ENCODE measurements at places on chromosomes 1 and 21. TPM values are rescaled to one million over a fixed set of nuclear protein-coding genes. Genes with fewer than 3 reads are reported as not detected.

C2CD4D gene
- 0.40 TPM for total RNA-seq

MYOG gene
- total RNA-seq: not detected

CCDC181 gene
- 7.5 TPM for total RNA-seq

AADACL3 gene
- total RNA-seq: not detected

DNA sequence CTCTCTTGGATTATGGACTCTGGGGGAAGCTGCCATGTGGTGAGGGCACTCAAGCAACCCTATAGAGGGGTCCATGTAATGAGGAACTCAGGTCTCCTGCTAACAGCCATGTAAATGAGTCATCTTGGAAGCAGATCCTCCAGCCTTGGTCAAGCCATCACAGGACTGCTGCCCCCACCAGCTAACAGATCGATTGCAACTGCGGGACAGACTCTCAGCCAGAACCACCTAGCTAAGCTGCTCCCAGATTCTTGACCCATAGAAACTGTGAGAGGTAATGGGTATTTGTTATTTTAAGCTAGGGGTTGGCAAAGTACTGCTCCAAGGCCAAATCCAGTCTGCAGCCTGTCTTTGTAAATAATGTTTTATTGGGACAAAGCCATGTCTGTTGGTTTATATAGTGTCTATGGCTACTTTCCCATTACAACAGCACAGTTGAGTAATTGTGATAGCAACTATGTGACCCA lies 27.6 kb upstream of the MAP3K7CL start:
- H3K36me3 ChIP-seq: no peaks in the 10 kb centered on the region
- H3K27me3 ChIP-seq: no peaks in the 10 kb centered on the region
- no peak overlapping the region for H3K27ac ChIP-seq

DNA sequence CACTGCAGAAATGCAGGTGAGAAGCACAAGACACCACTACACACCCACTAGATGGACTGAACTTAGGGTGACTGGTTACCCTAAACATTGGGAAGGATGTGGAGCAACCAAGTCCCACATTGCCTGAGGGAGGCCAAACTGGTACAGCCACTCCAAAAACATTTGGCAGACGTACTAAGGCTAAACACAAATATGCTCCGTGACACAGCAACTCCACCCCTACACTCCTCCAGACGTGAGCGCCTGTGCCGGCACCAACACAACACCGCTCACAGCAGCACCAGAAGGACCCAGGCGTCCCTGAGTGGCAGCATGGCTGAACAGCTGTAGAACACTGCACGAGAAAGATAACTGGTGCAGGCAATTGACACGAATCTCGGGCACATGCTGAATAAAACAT lies 14.7 kb downstream of the PTTG1IP start:
- peaks cover 9% of the 10 kb centered on the region for H3K36me3 ChIP-seq
- no peaks in the 10 kb centered on the region for H3K27me3 ChIP-seq
- no peak overlapping the region for H3K27ac ChIP-seq

DNA sequence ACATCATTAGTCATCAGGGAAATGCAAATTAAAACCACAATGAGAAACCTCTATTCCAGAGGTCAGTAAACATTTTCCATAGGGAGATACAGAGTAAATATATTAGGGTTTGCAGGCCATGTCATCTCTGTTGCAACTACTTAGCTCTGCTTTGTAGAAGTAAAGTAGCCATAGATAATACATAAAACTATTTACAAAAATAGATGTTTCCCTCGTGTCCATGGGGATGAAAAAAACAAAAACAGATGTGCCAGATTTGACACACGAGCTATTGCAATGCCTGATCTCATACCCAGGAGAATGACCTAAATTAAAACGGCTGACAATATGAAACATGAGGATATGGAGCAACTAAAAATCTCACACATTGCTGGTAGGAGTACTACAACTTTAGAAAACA lies 17.3 kb downstream of the LTN1 start:
- no peak overlapping the region for H3K4me3 ChIP-seq
- H3K27ac ChIP-seq: no peak overlapping the region
- no peak for DNase-seq
- H3K27me3 ChIP-seq: no peaks in the 10 kb centered on the region

- H3K4me1 ChIP-seq: no peaks in the 10 kb centered on the region
- no peaks in the 10 kb centered on the region for H3K27me3 ChIP-seq
- peaks cover 4% of the 10 kb centered on the region for H3K36me3 ChIP-seq
- no peak for DNase-seq
- H3K27ac ChIP-seq: no peak overlapping the region
These were observed 28.9 kb downstream of the TSNAX start for GRCh38 chr1:231557411-231557810.

DNA sequence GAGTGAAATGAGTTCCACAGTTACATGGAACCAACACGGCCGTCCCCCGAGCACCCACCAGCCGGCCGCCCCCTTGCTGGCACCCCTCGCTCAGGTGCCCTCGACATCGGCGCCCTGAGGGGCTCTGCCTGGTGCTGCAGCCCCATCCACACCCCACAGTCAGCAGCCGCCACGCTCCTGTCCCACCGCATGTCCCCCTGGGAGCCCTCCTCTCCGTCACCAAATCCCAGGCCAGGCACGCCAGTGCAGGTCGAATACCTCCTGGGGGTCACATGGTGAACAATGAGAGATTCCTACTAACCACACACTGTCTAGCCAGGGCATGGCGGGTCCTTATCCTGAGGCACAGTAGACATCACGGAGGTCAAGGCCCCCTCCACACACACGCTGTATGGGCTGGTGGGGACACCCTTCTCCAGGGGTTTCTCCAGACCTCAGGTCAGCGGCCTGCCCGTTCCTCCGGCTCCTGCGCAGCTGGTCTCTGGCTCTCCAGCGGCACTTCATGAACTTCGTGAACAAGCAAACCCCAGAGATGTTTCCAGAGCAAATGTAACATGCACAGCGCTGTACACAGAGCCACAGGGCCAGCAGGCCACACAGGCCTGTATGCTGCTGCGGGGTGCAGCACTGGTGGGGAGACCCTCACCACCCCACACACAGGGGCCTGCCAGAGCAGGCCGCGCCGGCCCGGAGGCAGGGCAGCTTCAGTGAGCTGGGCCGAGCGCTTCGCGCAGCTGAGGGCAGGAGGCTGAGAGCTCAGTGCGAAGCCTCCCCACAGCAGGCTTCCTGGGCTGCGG lies 21.8 kb downstream of the POFUT2 start:
- H3K27ac ChIP-seq: no peak overlapping the region
- no peaks in the 10 kb centered on the region for H3K27me3 ChIP-seq
- H3K4me3 ChIP-seq: no peak overlapping the region

DNA sequence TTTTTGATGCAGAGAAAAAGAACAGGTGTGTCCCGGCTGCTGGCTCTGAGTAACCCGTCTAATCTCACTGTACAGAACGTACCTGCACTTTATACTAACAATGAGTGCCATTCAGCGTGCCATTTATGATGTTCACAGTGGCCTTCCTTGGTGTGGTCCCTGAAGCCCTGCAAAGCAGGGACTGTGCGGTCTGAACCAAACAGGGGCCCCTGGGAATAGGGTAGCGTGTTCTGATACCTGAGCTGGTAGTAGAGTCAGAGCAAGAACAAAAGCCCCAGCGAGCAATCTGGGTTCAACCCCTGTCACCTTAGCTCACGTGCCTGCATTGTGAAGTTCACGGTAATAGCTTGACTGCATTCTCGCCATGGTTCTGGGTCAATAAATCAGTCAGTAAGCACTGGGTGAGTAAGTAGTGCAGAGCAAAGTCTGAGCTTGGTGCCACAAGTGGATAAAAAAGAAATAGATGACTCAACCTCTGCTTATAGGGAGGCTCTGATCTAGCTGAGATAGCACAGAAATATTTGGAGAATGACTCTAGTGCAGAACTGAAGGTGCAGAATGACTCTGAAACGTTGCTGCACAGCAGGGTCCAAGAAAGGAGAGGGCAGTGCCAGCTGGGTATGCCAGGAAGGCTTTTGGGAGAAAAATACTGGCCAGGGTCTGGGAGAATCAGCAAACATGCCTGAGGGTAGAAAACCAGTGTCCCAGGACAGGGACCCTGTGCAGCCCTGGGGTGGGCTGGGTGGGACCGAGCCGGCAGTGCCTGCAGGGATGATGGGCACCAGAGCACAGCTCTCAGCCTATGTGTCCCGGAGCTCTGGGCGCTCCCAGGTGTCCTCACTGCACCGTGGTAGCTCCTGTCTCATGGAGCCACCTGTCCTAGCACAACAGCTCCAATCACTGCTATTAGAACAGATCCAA lies 125.9 kb downstream of the RHOU start:
- no peak for DNase-seq
- H3K36me3 ChIP-seq: no peaks in the 10 kb centered on the region
- H3K27me3 ChIP-seq: no peaks in the 10 kb centered on the region
- H3K27ac ChIP-seq: peak overlapping the region; percentile 20
- no peak overlapping the region for H3K4me3 ChIP-seq
- H3K4me1 ChIP-seq: peaks cover 38% of the 10 kb centered on the region

- no peak overlapping the region for H3K27ac ChIP-seq
- no peak overlapping the region for H3K4me3 ChIP-seq
These were observed 45.4 kb upstream of the TDRD10 start for GRCh38 chr1:154456631-154457030.

DNA sequence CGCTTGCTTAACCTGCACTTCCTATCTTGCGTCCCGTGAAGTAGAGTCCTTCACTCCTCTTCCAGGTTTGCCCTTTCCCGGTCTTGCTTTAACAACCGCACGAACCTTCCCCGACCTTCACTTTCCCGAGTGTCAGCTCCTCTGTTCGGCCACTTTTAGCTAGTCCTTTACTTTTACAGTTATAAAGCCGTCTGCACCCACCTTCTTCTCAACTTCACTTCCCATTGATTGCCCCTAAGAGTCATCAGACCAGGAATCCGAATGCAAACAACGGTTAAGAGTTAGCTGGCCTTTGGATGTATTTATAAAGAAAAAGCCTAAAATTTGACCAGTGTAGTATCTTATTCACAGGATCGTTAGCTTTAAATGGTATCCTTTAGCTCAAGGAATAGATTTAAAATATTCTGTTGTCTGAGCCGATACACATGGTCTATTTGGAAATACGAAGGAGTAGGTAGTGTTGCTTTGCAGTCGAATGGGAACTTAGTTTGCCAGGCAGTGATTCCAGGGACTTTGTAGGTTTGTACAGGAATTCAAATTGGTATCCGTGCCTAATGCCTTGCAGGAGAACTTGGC lies 1.4 kb downstream of the PPP2R5A start:
- H3K27me3 ChIP-seq: peaks cover 3% of the 10 kb centered on the region
- H3K4me1 ChIP-seq: peaks cover 30% of the 10 kb centered on the region
- no peak for DNase-seq
- H3K36me3 ChIP-seq: no peaks in the 10 kb centered on the region
- peak overlapping the region; percentile 93 for H3K4me3 ChIP-seq

DNA sequence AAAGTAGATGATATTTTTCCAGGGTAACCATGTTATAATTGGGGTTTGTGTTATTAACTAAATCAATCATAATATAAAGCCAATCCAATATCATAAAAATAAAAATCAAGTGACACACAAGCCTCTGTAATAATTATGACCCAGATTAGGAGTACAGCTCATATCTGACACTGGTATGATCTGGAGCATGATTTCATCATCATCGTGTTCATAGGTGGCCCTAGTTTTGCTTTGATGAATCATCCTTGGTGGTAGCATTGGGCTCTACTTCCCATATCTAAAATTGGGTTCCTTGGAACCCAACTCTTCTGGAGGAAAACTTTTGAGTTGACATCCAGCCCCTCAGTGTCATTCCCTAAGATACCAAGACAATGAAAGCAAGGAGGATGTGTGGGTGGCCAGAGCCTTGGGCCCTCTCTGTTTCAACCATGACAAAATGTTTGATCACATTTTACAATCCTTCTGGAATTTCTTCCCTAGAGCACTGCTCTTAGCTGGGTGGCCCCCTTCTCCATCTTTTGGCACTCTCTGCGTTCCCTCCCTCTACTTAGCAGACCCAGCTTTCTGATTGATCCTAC lies 37.0 kb upstream of the ENAH start:
- H3K4me1 ChIP-seq: no peaks in the 10 kb centered on the region
- no peaks in the 10 kb centered on the region for H3K36me3 ChIP-seq
- no peak overlapping the region for H3K4me3 ChIP-seq
- H3K27ac ChIP-seq: no peak overlapping the region
- DNase-seq: no peak

GRCh38 chr1:232550007-232550406 lies 79.9 kb downstream of the SIPA1L2 start:
- H3K27me3 ChIP-seq: no peaks in the 10 kb centered on the region
- peaks cover 58% of the 10 kb centered on the region for H3K4me1 ChIP-seq
- no peak for DNase-seq

DNA sequence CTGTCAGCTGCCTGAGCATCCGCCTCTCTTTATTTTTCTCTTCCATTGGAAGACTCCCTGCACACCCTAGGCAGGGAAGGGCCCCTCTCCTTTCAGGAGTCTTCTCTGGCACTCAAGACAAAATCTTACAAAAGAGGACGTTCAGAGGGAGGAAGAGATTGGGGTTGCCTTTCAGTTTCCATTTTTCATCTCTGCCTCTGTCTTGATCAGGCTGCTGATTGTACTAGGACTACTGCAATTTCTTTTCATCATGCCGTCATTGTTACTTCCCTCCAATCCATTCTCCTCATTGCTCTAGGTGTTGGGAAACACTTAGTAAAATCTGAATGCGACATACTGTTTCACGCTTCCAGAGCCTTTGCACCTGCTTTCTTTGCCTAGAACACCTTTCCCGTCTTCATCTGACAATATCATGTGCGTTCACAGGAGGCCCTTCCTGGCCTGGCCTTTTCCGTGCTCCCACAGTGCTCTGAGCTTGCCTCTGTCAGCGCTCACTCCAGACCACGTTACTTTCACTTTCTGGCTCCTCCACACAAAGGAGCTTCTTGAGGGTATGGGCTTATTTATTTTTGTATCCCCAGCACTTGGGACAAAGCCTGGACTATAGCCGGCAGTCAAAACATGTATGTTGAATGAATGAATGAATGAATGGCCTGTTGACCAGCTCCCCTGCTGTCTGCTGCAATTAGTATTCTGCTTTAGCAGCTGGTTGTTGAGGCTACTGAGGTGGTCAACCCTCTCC lies 10.9 kb downstream of the LRRC71 start:
- peaks cover 59% of the 10 kb centered on the region for H3K27me3 ChIP-seq
- peak overlapping the region; percentile 31 for H3K4me3 ChIP-seq
- peaks cover 2% of the 10 kb centered on the region for H3K36me3 ChIP-seq

GRCh38 chr1:61921435-61921834 lies 179.2 kb downstream of the PATJ start:
- H3K27me3 ChIP-seq: no peaks in the 10 kb centered on the region
- H3K4me3 ChIP-seq: no peak overlapping the region

DNA sequence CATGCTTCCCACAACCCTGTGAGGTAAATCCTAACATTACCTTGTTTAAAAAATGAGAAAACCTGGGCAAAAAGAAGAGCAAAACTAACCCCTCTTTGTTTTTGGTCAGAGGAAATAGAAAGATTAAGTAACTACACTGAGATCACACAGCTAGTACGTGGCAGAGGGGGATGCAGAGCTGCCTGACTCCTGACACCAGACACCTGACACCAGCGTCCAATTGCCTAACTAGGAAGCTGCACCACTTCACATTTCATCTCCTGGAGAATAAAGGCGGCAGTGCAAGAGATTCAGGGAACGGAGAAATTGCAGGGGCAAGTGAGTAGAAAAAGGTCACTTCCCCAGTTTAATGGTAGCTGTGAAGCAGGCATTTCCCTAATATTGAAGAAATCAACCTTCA lies 229.3 kb upstream of the PTBP2 start:
- peaks cover 22% of the 10 kb centered on the region for H3K4me1 ChIP-seq
- no peaks in the 10 kb centered on the region for H3K27me3 ChIP-seq
- H3K27ac ChIP-seq: no peak overlapping the region
- no peak overlapping the region for H3K4me3 ChIP-seq
- H3K36me3 ChIP-seq: no peaks in the 10 kb centered on the region

GRCh38 chr1:107293901-107294613 lies 153.2 kb downstream of the NTNG1 start:
- no peaks in the 10 kb centered on the region for H3K4me1 ChIP-seq
- no peak overlapping the region for H3K27ac ChIP-seq
- DNase-seq: no peak
- H3K27me3 ChIP-seq: no peaks in the 10 kb centered on the region
- no peak overlapping the region for H3K4me3 ChIP-seq

Data from neural crest cell (in vitro differentiated cells).